CD4-positive, alpha-beta memory T cell (primary cell): ENCODE measurements at places on chromosomes 6 and 20.

- no peak for DNase-seq
Observed at GRCh38 chr20:9630554-9630953, 116.2 kb downstream of the LAMP5 start.

DNA sequence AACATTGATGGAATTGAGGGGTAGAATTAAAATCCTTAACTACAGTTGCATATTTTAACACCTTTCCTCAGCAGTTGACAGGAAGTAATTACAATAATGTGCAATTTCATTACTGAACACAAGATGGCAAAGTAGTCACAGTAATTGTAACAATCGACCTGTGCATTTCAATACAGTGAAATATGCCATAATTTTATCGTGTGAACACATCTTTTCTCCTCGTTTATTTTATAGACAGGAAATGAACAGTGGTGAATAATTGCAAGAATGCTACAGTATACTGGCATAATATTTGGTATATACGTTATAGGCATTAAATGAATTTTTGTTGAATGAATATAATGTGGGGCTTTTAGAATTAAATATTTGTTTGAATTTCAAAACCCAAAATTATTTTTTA is 25.0 kb downstream of the CYB5R4 start:
- peak; percentile 47 for DNase-seq

- DNase-seq: no peak
Observed at GRCh38 chr6:118218156-118218555, 311.1 kb downstream of the SLC35F1 start.

GRCh38 chr6:300494-301198 is 8.4 kb downstream of the DUSP22 start:
- no peak for DNase-seq

- DNase-seq: no peak
Observed at GRCh38 chr20:19867940-19868371, 109.9 kb downstream of the RIN2 start.

DNA sequence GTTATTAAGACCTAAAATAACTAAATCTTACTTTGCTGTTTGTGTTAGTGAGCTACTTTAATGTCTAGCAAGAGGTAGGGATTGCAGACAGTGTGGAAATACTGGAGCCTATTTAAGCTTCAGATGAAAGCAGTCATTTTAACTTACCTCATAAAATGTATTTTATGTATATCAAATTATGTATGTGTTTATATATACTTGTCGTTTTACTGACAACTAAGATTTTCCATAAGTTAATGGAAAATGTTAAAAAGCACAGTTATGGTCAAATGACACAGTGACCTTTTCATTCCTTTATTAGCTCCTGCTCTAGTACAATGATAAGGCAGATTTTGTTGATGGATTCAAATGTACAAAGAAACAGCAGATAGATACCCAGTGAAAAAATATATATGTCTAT is 34.6 kb downstream of the QKI start:
- no peak for DNase-seq

GRCh38 chr6:169172946-169173345 is 80.7 kb downstream of the THBS2 start:
- no peak for DNase-seq

- DNase-seq: no peak
Observed at GRCh38 chr6:110703010-110703905, 112.0 kb downstream of the CDK19 start.

DNA sequence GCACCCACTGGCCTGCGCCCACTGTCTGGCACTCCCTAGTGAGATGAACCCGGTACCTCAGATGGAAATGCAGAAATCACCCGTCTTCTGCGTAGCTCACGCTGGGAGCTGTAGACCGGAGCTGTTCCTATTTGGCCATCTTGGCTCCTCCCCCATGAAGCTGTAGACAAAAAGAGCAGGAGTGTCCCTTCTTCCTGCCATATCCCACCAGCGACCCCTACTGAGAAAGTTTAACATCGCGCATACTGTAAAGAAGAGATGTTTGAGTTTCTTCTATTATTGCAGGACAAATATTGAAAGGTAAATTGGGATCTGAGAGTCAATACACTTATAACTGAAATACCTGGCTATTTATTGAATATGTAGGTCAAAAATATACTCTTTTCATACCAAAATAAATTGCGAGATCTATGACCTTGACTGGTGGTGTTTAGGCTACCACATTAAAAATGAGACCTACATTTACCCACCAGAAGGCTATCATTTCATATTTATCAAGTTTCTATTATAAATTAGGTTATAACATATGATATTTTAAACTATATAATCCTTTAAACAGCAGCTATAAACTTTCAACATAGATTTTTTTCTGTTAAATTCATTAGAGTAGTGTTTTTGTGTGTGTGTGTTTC is 586.3 kb downstream of the HTR1B start:
- no peak for DNase-seq

- DNase-seq: no peak
Observed at GRCh38 chr6:140718021-140718420, 1343.6 kb upstream of the CITED2 start.

- no peak for DNase-seq
Observed at GRCh38 chr6:14972379-14973067, 273.3 kb upstream of the JARID2 start.

DNA sequence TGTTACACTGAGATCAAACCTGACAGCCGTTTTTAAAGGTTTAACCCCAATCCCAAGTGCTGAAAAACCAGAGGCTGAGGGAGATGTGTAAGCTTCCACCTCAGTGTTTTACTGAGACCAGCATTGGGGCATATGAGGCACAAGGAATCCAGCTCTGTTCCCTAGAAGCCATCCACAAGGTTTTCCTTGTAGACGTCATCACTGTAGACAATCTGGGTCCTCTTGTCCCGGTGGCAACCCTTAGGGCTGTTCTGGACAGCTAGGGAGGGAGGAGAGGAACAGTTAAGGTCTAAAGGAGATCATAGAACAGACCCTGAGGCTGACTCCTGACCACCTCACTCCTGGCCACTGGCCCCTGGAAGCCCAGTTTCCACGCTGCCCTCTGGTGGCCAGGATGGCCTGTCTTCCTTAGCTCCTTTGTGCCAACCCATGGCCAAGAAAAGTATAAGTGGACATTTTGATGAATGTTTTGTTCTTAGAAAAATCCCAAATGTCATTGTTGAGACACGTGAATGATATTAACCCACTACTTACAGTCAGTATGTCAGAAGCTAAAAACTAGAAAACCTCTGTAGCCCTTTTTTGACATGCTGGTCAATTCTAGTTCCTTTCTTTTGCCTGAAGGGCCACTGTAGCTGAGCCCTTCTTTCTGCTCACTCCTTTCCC is 6.4 kb downstream of the CFB start:
- DNase-seq: peak; percentile 19

- no peak for DNase-seq
Observed at GRCh38 chr20:50844430-50845100, 49.7 kb downstream of the BCAS4 start.

DNA sequence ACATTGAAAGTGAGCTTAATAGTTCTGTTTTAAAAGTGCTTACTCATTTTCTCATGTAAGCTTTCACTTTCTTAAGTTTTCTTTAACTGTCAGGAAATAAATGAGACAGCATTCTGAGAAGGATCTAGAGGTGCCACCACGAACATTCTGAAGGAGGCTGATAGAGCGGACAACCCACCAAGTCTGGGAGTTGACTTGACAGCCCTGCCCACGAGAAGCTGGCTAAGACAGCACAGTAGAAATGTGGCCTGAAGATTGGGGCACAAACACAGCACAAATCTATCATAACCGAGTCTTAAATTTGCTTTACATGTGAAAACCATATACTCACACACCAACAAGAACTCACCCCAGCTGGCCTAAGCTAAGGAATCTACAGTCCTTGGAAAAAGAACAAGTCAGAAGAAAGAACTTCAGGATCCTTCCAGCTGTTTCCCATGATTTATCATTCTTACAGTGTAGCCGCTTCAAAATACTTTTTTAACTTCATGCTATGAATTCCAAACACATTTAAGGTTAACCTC is 144.2 kb upstream of the TNFAIP3 start:
- DNase-seq: no peak

DNA sequence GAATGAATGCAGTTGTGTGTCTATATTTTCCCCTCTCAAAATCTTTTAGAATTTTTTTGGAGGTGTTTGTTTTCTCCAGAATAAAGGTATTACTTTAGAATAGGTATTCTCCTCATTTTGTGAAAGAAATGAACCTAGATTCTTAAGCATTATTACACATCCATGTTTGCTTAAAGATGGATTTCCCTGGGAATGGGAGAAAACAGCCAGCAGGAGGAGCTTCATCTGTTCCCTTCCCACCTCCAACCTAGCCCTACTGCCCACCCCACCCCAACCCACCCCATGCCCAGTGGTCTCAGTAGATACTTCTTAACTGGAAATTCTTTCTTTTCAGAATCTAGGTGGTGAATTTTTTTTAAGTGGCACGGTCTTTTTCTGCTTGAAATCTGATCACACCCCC is 127.8 kb downstream of the CD109 start:
- DNase-seq: no peak

DNA sequence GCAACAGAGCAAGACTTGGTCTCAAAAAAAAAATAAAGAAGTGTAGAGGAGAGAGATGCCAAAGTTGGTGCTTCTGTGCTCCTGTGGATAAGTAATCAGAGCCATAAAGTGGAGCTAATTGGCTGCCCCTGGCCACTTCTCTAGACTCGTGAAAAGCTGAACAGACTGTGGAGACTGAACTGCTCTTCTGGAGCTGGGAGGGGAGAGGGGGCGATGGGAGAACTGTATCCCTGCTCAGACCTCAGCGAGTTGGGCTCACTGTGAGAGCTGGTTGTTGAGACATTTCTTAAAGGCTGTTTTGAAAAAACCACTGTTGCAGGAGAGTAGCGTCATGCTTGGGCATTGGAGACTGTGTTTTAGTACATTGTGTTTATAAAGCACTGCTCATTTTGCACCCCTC is 125.7 kb downstream of the TCP11 start:
- DNase-seq: no peak

DNA sequence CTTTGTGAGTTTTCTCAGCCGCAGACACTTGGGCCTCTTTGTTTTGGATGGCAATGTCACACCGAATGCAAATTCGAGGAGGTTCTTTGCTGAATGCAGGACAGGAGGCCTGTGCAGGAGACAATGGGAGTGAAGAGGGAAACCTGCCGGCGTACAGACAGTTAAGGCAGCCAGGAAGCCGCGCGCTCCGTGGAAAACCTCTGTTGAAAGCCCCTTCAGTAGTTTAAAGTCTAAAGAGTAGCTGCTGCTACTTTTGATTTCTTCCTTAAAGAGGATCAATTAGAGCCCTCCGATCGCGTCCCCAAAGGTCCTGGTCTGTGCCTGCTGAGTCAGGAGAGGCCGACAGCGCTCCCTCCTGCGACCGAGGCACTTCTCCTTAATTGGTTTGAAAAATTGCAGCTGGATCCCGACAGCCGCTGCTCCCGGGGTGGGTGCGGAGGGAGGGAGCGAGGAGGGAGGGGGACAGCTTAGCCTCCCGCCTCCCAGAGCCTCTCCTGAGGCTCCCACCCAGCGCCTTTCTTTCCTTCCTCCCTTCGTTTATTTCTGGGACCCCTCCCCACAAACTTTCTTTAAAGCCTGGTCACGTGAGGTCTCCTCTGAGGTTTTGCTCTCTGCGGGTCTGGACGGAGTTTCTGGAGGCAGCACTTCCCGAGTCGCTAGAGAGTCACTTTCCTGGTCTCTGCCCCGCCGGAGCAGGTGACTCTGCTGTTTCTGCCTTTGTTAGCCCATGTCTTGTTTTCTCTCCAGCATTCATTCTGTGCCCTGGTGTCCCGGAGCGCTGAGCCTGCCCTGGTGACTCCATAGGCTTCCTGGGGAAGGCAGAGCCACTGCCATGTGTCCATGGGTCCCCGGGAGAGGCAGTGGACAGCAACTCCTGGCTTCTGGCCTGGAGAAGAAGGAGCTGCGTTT is 22.3 kb upstream of the RPP40 start:
- DNase-seq: no peak

GRCh38 chr20:43945391-43946205 is 30.9 kb downstream of the TOX2 start:
- no peak for DNase-seq

- no peak for DNase-seq
Observed at GRCh38 chr6:157867155-157867559, 44.1 kb downstream of the SNX9 start.

GRCh38 chr6:107083047-107083768 is 32.1 kb downstream of the BEND3 start:
- no peak for DNase-seq

DNA sequence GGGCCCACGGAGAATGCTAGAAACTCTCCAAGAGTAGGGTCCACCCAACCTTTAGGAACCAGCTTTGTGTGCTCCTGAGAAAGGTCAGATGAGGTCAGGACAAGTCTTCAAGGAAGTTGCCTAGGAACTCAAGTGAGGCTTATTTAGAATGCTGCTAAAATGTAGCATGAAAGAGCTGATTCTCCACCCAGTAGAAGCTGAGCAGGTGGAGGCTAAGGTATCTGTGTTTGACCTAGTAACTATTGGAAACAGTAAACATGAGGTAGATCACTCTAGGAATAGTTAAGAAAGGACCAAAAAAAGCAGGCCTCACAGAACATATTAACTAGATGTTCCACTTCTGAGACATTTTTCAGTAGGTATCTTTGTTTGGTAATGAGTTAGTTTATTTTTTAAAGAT is 13.9 kb downstream of the CEP43 start:
- peak; percentile 30 for DNase-seq

DNA sequence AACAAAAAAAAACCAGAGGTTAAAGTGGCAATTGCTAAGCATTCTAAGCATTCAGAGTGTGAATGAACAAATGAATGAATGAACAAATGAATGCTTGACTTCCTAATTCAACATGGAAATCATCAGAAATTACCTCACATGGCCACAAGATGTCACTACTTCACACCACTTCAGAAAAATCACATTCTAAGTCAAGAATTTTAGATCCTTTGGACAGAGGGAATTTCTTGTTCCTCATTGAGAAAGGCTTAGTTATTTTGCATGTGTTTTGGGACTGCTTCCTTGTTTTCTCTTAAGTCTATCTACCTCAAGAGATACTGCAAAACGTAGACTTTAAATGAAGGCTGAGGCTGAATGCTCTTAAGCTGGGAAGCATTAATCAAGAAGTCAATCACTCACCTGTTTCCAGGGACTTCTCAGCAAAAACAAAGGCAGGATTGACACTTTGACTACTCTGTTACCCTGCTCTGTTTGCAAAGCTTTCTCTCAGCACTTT is 120.2 kb downstream of the MBOAT1 start:
- peak; percentile 11 for DNase-seq

DNA sequence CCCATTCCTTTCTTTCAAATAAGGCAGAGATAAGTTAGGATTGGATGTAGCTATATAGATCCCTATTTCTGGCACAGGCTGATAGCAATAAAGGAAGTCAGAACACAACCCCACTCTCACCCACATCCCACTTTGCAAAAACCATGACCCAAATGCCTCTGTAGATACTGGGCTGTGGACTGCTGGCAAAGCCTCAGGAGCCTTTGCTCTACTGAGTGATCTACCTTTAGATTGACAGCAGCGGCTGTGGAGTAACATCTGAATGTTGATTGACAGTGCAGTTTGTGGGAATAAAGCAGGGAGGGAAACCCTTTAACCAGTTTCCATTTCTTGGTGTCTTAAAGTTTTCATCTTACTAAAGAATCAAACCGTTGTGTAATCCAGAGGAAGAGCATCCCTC is 6.7 kb upstream of the TMEM30A start:
- no peak for DNase-seq

GRCh38 chr6:45648262-45648620 is 270.5 kb upstream of the SUPT3H start:
- no peak for DNase-seq

- DNase-seq: no peak
Observed at GRCh38 chr6:109075934-109076333, 18.7 kb downstream of the SESN1 start.
